ENCODE measurements at places on chromosomes 11 and 22.

DNA sequence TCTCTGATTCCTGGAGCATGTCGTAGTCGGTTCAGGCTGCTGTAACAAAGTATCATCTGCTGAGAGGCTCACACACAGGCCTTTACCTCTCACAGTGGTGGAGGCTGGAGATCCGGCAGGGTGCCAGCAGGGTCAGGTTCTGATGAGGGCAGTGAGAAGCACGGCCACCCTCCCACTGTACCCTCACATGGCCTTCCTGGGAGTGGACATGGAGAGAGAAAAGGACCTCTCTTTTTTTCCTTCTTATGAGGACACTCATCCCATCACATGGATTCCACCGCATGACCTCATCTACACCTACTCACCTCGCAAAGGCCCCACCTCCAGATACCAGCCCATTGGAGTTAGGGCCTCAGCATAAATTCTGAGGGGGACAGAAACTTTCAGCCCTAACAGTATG, 99.5 kb downstream of the BCR start:
- no peak for DNase-seq

DNA sequence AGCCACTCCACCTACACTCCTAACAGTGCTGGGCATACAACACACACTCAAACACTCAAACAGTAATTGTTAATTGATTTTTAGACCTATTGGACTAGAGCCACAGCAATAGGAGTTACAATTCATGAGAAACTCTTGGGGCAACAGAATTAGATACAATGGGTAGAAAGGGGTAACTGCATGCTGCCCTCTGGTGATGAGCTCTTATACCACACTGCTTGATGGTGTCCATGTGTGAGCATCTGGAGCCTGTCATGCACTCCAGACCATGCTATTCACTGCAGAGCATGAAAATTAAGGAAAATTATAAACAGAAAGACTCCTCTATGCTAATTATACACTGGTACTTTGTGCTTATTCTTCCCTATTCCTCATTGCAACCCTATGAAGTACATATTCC, 975.5 kb upstream of the CCDC90B start:
- no peak for DNase-seq

GRCh38 chr11:111585371-111585770, 16.9 kb upstream of the SIK2 start:
- no peak for DNase-seq

GRCh38 chr11:130637566-130637965, 189.1 kb downstream of the ADAMTS15 start:
- no peak for DNase-seq

GRCh38 chr11:131965504-131965903, 595.1 kb downstream of the NTM start:
- no peak for DNase-seq

GRCh38 chr22:19455033-19455432, 7.5 kb upstream of the C22orf39 start:
- DNase-seq: no peak

DNA sequence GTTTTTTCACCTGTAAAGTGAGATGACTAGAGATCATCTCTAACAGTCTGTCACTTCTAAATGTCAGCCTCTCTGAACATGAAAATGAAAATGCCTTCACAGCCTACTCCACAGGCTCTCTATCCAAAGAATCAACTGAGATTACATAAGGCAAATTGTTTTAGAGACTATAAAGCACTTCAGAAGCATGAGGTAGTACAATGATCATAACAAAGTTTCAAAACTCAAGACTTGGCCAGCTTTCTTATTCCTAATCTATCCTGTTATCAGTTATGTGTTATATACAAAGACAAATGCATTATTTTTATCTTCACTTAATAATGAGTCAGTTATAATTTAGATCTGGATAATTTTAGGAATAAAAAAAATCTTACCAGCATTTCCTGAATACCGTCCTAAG, 20.3 kb upstream of the CEP126 start:
- DNase-seq: no peak

GRCh38 chr22:29199702-29200400, 5.8 kb upstream of the EMID1 start:
- no peak for DNase-seq

- no peak for DNase-seq
Observed at GRCh38 chr11:57560146-57560545, 7.3 kb downstream of the UBE2L6 start.

DNA sequence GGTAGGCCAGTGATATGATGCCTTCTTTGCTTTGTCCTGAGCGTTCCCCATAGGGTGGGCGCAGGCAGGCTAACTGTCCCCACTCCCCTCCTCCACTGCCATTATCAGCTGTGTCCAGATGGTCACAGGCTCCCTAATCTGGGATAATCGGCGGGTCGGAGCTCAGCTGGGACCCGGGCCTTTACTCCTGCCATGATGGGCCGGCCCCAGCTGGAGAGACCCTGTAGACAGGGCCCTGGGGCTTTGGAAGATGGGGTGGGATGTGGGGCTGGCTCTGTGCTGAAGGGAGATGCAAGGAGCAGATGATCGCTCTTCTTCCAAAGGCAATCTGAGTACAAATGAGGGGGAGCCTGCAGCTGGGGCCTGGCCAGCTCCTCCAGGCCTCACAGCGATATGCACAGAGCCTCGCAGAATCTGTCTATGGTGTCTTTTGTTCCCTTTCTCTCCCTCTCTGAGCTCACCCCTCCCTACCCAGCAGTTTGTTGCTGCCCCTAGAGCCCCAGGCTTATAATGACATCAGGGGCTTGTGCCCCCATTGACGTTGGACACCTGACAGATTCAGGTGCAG, 11.9 kb downstream of the KLHL35 start:
- DNase-seq: no peak

- peak; percentile 50 for DNase-seq
Observed at GRCh38 chr11:121722431-121723245, 269.9 kb upstream of the SORL1-AS1 start.

DNA sequence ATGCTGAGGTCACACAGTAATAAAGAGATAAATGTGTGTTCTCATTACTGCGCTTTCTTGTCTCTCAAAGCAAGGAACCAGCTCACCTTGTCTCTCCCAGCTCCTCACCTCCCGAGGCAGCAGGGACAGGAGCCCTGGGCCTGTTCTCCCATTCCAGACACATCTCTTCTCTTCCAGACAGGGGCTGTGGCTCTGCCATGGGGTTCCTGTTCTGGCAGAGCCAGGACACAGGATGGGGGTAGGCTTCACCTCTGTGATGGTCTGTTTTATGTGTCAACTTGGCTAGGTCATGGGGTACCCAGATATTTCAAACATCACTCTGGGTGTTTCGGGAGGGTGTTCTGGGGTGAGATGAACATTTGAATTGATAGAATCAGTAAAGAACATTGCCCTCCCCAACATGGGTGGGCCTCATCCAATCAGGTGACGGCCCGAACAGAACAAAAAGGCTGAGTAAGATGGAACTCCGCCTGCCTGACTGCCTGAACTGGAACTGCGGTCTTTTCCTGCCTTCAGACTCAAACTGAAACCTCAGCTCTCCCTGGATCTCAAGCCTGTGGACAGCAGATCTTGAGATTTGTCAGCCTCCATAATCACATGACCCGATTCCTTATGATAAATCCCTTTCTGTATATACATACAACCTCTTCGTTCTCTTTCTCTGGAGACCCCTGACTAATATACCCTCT, 2.0 kb upstream of the VSIG10L2 start:
- DNase-seq: no peak

- DNase-seq: no peak
Observed at GRCh38 chr11:113664981-113665710, 41.0 kb downstream of the TMPRSS5 start.

- no peak for DNase-seq
Observed at GRCh38 chr22:40799008-40799407, 20.1 kb downstream of the SLC25A17 start.

- DNase-seq: no peak
Observed at GRCh38 chr22:43151251-43152002, at the start of gene TSPO. TSS of gene TSPO (plus strand) at chr22:43151559. CDS start at chr22:43159239, 7,680 bp downstream.

DNA sequence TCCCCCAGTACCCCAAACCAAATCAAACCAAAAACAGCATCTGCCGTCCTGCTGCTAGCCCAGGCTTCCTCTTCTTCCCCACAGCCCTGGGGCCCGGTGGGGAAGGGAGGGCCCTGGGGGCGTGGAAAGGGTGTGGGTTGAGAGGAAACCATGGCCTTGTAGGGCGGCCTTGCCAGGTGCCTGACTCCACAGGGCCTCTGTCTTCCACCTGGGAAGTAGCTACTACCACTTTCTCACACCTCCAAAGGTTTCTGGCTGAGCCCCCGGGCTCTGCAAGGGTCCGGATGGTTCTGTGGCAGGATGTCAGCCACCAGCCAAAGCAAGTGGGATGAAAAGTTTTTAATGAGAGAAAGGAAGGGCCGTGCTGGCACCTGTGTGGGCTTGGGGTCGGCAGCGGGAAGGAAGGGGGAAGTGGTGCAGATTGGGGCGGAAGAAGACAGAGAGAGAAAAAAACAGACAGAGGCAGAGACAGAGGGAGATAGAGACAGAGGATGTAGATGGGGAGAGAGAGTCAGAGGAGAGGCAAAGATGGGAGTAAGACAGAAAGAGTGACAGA, 10.5 kb downstream of the TPST2 start:
- DNase-seq: no peak
